ENCODE measurements at places on chromosomes 1 and 21. TPM values are rescaled to one million over a fixed set of nuclear protein-coding genes. Genes with fewer than 3 reads are reported as not detected.

PALMD gene
- 0.13 TPM for total RNA-seq

RORC gene
- under 0.01 TPM for total RNA-seq

TATDN3 gene
- 9.6 TPM for total RNA-seq

SLC1A7 gene
- total RNA-seq = not detected

TAF13 gene
- total RNA-seq = 20.0 TPM

NFIA gene
- 6.7 TPM for total RNA-seq
